DMS 273 treated with DMSO at 0.1 percent for 48 hours (cell line): ENCODE measurements at places on chromosomes 4 and X.

DNA sequence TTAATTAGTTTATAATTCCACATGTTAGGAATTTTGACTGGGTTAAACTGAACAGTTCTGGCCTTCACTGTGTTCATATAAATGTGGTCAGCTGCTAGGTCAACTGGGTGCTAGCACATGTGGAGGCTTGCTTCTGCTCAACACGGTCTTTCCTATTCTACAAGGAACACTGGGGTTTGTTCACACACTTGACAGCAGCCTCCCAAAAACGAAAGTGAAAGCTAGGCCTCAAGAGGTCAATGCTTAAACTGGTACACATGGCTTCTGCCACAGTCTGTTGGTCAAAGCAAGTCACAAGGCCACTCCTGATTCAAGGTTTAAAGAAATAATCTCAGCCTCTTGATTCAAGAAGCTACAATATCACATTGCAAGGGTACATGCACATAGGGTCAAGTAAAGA lies 126.5 kb downstream of the QDPR start:
- no peak for DNase-seq

DNA sequence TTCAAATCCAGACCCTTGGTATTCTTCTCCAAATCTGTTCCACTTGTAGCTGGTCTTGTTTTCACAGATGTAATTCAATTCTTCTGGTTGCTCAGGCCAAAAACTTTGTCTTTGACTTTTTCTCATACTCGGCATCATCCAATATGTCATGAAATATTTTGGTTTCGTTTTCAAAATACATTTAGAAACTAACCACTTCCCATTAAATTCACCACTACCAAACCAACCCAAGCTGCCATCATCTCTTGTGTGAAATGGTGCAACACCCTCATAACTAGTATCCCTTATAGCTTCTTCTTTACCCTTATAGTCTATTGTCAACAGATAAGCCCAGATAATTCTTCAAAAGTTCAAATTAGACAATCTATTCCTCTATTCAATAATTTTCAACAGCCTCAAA lies 192.1 kb downstream of the PRR32 start:
- no peak for DNase-seq

GRCh38 chrX:43590150-43590549 lies 65.9 kb upstream of the MAOA start:
- DNase-seq: no peak

GRCh38 chrX:135740681-135741149 lies 27.3 kb downstream of the CT45A1 start:
- no peak for DNase-seq

GRCh38 chr4:82017680-82018079 lies 356.1 kb downstream of the HNRNPD start:
- DNase-seq: no peak

DNA sequence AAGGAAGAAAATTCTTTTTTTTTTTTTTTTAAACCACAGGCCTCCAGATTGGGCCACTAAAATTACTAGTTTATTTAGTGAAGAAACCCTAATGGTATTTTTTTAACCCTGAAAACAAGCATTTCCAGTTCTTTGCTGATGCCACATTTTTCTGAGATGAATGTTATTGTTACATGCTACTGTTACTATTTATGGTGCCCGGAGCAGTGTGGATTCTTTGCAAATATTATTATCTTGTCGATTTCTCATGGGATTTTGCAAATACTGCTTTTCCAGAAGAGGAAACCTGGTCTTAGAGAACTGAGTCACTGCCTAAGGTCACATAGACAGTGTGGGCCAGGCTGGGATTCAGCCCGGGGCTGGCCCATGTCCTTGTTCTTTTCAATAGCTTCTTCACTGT lies 8.7 kb upstream of the ALAS2 start:
- no peak for DNase-seq

DNA sequence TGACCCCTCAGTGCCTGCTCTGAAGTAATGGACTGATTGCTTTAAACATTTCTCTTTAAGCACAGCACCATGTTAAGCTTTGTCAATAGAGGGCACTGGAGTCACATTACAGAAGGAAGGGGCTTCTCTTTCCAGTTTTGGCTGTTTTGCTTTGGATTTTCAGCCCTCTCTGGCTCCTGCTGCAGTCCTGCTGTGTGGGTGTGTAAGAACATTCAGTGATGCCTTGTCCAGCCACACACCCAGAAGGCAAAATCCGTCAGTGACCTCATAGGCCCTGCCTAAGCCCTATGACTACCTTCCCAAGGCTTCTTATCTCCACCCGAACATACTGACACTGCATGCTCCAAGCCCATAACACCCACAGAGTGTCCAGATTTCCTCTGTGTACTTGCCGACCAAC lies 215.3 kb upstream of the CTSO start:
- peak; percentile 29 for DNase-seq

- no peak for DNase-seq
Measured at GRCh38 chr4:134624365-134624764, 422.8 kb upstream of the PABPC4L start.

DNA sequence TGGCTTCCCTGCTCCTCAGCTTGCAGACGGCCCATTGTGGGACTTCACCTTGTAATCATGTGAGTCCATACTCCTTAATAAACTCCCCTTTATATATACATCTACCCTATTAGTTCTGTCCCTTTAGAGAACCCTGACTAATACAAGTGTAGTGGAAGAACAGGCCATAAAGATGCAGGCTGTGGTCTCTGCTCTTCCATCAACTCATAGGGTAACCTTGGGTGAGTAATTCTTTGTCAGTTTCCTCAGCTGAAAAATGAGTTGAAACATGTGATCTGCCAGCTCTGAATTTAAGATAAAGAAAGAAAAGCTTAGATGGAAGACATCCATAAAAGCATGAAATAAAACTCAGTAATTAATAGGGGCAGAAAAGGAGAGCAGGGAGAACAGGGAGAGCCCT lies 103.6 kb downstream of the ENOX2 start:
- DNase-seq: no peak

DNA sequence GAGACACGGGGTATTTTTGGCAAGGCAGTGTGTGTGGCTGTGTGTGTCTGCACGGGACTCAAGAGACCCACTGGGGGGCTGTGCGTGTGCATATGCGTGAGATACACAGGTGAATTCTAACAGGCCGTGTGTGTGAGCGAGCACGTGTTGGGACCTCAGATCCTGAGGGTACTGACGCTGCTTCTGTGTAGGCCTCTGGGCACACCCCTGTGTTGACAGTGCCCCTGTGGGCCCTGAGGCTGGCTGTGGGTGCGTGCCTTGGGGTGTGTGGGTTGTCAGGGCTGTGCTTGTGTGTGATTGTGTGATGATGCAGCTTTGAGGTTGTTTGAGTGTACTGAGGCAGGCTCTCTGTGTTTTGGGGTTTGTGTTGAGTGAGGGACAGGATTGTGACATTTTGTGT lies 13.9 kb downstream of the FOXP3 start:
- no peak for DNase-seq

DNA sequence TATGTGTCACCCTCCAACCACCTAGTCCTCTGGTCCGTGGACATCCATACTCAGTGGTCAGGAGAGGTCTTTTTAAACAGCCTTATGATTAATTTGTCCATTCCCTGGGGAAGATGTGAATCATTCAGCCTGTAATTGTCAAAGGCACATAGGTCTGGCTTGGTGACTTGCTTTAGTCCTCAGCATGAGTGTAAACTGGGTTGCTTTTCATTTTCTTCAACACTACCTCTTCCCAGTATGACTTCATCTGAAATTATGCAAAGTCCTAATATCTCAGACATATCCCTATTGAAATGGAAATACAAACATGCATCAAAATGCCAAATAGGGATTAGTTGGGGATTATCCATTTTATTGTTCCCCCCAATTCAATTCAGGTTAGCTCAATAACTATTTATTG lies 208.3 kb upstream of the AMOT start:
- DNase-seq: no peak

- no peak for DNase-seq
Measured at GRCh38 chr4:98765771-98766170, 107.4 kb upstream of the TSPAN5 start.

- DNase-seq: no peak
Measured at GRCh38 chrX:80602036-80602860, 182.0 kb downstream of the TENT5D start.

- DNase-seq: no peak
Measured at GRCh38 chrX:15043538-15043937, 170.3 kb downstream of the MOSPD2 start.

DNA sequence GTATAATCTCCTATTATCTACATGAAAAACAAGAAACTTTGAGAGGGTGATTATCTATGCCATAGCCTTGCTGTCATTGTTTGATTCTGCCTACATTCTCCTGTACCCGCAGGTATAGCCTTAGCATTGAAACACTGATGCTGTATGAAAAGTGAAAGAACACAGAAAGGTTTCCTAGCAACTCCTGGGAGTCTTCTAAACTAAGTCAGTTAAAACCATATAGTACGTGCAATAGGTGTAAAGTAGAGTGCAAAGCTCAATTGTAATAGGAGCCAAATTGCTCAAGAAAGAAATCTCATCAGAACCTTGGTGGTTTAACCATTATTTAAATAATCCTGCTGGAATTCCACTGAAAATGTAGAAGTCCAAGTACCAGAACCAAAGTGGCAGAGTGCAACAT lies 489.7 kb downstream of the PCDH10 start:
- DNase-seq: no peak

- no peak for DNase-seq
Measured at GRCh38 chr4:35423104-35423503, 821.2 kb downstream of the ARAP2 start.

DNA sequence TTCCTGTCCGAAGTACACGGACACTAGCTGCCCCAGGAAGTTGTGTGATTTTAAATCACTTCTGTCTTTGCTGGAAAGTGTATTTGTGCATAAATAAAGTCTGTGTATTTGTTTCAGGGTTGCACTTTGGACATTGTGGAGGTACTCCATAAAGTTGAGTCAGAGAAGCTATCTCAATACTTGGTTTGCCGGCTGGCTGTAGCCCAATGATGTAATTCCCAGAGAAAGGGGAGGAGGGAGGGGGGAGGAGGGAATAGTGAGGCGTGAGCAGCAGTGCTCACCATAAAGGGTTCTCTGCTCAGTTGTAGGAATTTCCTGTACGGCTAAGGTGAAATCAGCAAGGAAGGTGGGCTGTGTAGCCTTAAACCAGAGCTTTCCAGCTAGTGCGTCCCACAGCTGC lies 7.5 kb downstream of the APEX2 start:
- DNase-seq: no peak

DNA sequence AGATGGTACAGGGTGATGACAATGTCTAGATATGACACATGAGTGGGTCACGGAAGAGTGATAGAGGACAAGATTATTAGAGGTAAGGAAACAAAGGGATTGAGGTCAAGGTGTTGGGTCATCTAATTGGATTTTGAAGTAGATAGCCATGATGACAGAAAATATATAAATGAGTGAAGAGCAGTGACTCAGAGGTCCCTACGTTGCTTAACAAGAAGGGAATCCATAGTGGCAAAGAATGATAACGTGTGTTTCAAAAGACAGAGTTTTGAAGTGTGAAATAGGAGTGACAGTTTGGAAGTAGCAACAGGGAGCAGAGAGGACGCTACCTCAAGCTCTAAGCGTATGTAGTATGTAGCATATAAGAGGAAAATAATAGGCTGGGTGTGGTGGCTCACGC lies 22.2 kb upstream of the CAMK2D start:
- no peak for DNase-seq

DNA sequence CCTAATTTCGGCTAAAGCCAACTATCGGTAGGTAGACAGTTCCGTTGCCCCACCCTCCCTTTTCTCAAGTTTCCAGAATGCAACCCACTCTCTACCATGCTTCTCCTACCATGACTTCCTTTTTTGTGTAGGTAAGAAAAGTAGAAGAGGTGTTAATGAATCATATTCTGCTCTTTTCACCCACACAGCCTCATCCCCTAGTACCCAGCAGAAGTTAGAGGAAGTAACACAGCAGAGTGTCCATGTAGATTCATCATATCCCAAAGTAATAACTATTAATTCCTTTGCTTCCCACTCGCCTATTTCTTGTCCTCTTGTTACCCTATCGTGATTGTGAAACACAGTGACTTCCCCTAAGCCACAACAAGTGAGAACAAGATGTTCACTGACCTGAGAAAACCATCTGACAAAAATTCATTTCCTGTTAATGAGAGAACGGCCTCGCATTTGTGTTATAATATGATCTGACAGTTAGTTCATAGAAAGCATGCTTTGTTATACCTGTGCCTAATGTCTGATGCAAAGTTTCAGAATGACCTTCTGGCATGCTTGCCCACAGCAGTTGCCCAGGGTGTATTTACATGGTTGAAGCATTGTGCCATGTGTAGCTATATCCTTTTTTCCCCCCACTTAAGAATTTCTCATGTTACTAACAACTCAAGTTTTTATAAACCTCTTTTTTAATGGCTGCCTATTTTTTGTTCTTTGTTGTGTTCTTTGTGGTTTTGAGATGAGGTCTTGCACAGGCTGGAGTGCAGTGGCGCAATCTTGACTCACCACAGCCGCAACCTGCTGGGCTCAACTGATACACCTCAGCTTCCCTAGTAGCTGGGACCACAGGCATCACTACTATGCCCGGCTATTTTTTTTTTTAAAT lies 185.6 kb downstream of the RAP1GDS1 start:
- no peak for DNase-seq

DNA sequence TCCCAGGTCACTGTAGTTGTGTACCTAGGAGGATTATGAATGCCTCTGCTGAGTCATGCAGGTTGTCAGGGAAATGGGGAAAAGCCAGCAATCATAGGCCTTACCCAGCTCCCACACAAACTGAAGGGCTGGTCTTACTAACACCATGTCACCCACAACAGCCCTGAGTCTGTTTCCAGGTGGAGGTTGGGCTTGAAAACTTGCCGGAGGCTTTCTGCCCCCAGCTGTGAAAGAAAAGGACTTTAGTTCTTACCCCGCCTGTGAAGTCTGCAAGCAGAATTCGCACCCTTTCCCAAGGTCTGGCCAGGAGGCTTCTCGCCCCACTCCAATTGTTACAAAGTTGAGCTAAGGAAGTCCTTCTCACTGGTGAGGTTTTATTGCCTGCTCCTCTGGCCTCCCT lies 143.9 kb downstream of the RPS6KA6 start:
- DNase-seq: no peak

DNA sequence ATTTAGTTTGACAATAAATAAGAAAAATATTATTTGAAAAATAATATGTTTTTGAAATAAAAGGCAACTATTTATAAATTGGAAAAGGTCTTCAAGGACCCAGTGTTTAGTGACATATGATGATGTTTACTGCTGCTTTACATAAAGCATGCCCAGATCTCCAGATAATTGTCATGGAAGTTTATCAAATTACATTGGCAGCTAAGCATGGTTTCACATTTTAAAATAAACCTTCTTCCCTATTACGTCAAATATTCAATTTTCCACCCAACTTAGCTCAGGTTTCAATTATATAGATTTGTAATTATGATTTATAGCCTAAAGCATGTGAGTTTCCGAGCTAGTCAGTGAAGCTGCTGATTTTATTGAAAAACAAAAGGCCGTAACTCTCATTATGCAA lies 417.2 kb downstream of the CFAP47 start:
- DNase-seq: no peak

DNA sequence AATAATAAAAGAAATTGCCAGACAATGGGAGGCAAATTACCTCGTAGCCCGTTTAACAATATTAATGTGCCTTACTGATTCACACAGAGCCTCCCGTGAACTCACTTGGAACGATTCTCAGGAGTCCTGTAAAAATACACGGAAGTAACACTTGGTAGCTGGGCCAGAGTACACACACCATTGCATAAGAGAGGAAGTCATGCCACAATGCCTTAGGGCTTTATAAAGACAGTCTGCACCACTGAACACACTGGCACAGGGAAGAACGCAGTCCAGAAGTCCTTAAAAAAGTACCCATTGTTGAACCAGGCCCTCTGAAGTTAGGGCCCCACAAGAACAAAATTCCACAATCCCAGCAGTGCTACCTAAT lies 15.1 kb downstream of the SLC2A9 start:
- no peak for DNase-seq
